ENCODE measurements at places on chromosomes 7 and 10. TPM values are rescaled to one million over a fixed set of nuclear protein-coding genes. Genes with fewer than 3 reads are reported as not detected.

DNA sequence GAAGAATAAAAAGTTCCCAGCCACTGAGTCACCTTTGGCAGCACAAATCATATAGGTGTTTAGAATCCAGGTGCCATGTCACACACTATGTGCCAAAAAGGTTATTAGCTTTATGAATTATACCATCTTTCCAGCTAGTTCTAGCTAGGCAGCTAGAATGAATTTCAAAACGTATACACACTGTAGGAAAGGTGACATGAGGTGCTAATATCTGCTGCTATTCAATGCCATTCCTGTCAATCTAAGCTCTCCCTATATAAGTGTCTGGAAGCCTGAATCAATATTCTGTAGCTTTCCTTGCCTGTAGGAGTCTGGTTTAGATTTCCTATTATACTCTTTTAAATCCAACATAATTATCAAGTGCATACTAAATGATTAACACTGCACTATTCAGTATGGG is 868.6 kb downstream of the GATA3 start:
- H3K27me3 ChIP-seq: no peaks in the 10 kb centered on the region
- no peak for DNase-seq
- H3K36me3 ChIP-seq: no peaks in the 10 kb centered on the region
- no peak overlapping the region for H3K4me3 ChIP-seq

DNA sequence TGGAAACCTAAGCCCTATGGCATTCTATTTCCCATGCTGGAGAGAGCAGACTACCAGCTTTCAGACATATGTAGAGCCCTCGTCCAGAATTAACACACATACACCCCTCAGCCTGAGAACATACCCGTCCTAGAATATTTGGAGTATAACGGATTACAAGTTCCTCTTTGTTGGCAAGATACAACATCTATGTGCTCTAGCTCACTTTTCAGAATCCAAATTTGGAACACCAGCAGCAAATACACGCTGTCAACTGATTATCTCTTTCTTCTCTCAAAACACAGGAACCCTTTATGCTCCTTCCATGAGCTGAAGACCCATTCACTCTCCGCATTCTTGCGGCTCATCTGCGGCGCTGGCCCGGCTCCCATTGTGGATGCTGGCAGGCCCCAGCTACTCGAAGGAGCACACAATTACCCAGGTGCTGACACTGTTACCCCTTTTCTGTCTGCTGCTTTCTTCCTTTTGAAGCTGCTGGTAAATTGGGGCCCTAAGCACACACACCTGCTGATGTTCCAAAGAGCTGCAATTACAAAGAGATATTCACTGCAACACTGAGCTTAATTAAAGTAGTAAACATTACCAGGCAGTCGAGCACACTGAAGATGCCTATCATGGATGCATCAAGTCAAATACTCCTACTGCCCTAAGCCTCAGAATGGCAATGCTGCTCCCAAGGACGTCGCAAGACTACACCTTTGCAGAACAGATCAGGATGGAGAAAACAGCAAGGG is 70.0 kb downstream of the VOPP1 start:
- DNase-seq: no peak
- no peak overlapping the region for H3K4me3 ChIP-seq
- H3K36me3 ChIP-seq: no peaks in the 10 kb centered on the region
- no peaks in the 10 kb centered on the region for H3K27me3 ChIP-seq
- H3K27ac ChIP-seq: no peak overlapping the region
- H3K4me1 ChIP-seq: no peaks in the 10 kb centered on the region

Gene POU6F2
- total RNA-seq: not detected

Gene SEMA3A
- total RNA-seq: 18.0 TPM

DNA sequence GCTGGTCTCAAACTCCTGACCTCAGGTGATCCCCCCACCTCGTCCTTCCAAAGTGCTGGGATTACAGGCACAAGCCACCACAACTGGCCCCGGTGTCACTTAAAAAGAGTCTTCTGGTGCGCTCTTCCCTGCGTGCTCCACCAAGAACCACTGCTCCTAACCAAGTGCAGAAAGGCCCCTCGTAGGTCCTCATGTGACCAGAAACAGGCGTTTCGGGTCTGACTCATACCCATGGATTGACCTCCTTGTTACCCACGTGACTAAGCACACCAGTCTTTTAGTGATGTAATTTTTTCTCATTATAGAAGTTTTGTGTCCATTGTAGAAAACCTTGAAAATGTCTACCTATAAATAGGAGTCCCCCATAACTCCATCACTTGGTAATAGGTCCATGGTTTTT is 13.9 kb downstream of the FKBP6 start:
- H3K4me1 ChIP-seq: no peaks in the 10 kb centered on the region
- H3K27me3 ChIP-seq: no peaks in the 10 kb centered on the region

GRCh38 chr10:14820010-14820774 is 17.6 kb downstream of the CDNF start:
- no peak for DNase-seq
- H3K27ac ChIP-seq: no peak overlapping the region
- no peaks in the 10 kb centered on the region for H3K36me3 ChIP-seq
- H3K4me3 ChIP-seq: no peak overlapping the region
- no peaks in the 10 kb centered on the region for H3K27me3 ChIP-seq
- H3K4me1 ChIP-seq: peaks cover 38% of the 10 kb centered on the region

Gene WNT2
- 0.13 TPM for total RNA-seq

DNA sequence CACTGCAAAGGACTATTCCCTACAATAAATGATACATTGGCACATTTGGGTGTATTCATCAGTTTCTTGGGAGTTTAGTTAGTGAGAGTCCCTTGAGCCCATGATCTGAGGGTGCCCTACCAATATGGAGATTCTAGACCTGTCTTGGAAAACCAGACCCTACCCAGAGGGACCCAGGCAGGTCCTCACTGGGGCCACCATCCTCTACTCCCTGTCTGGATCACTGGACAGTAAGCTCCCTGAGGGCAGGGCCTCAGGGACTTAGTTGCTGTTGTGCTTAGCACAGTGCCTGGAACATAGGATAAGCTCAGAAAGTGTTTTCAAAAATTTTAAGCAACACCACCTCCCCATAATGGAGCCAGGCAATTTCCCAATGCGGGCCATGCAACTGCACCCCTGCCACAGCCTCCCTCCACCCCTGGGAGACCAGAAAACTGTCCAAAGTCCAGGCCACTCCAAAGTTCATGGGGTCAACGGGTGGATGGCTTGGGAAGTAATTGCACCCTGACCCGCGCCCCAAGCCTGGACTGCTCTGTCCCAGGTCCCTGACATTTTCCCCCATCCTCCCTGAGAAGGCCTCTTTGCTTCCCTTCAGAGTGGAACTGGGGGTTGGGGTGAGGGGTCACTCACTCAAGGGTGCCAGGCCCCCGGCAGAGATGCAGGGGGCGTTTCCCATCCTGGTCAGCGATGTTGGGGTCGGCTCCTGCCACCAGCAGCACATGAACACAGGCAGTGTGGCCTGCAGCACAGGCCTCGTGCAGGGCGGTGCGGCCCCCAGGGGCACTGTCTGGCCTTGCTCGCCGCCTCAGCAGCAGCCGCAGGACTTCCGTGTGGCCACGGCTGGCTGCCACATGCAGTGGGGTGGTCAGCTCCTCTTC is 1.0 kb downstream of the ASB10 start:
- H3K4me1 ChIP-seq: no peaks in the 10 kb centered on the region
- H3K36me3 ChIP-seq: no peaks in the 10 kb centered on the region
- no peak overlapping the region for H3K4me3 ChIP-seq
- H3K27ac ChIP-seq: no peak overlapping the region
- DNase-seq: no peak

Gene PRF1
- 2.7 TPM for total RNA-seq

- no peaks in the 10 kb centered on the region for H3K4me1 ChIP-seq
- H3K36me3 ChIP-seq: no peaks in the 10 kb centered on the region
- DNase-seq: no peak
These were observed 669.4 kb downstream of the NRG3 start for GRCh38 chr10:82544377-82544776.

DNA sequence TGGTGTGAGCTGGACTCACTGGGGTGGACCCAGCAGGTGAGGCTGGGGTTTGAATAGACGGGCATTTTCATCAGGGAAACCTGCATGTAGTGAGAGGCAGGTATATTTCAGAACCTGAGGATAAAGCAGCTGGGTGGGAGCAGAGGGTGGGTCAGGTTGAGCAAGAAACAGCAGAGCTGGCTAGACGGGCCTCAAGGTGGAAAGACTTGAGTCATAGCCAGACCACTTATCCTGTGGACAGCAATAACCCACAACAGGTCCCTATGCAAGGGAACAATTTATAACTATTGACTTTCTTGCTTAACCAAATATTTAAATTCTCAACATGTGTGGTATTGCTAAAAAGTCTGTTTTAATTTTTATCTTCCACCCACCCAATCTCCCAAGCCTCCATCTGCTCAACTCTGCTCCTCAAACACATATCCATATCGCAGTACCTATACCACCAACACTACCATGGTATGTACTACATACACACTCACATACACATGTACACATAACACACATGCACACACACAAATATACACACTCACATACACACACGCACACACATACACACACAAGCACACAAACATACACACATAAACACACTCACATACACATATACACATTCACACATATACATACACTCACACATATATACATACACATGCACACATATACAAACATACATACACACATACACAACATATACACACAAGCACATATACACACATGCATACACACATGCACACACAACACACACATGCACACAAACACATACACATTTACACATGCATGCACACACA is 129.0 kb upstream of the C7orf33 start:
- H3K36me3 ChIP-seq: no peaks in the 10 kb centered on the region
- no peak for DNase-seq
- H3K4me3 ChIP-seq: no peak overlapping the region
- no peak overlapping the region for H3K27ac ChIP-seq
- H3K27me3 ChIP-seq: no peaks in the 10 kb centered on the region

- H3K27ac ChIP-seq: no peak overlapping the region
- DNase-seq: no peak
- no peaks in the 10 kb centered on the region for H3K27me3 ChIP-seq
These were observed 4.4 kb downstream of the SCART1 start for GRCh38 chr10:133458021-133458709.

- H3K27ac ChIP-seq: no peak overlapping the region
- no peak overlapping the region for H3K4me3 ChIP-seq
- H3K4me1 ChIP-seq: no peaks in the 10 kb centered on the region
These were observed 153.7 kb downstream of the PLXNA4 start for GRCh38 chr7:132422502-132423111.

Gene WEE2
- not detected for total RNA-seq

DNA sequence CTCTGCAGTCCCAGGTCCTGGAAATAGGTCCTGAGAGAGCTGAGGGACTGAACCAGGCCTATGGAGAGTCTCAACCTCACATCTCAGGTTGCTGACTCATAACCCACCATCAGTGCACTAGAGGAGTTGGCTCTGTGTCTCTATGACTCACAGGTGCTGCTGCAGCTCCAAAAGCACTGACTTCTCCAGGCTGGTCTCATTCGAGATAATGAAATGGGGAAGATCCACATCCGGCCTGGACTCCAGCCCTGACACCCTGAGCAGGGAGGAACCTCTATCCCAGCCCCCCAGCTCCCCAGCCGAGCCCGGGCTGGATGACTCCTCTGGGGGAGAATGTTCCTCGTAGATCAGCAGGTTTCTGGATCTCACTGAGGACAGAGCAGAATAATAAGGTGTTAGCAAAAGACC is 35.5 kb upstream of the DGKI start:
- no peaks in the 10 kb centered on the region for H3K27me3 ChIP-seq
- H3K4me3 ChIP-seq: no peak overlapping the region
- peaks cover 48% of the 10 kb centered on the region for H3K36me3 ChIP-seq
- H3K4me1 ChIP-seq: peaks cover 40% of the 10 kb centered on the region
- no peak overlapping the region for H3K27ac ChIP-seq

Gene PPP1R17
- total RNA-seq: not detected

Gene ADAM12
- total RNA-seq: 0.33 TPM

DNA sequence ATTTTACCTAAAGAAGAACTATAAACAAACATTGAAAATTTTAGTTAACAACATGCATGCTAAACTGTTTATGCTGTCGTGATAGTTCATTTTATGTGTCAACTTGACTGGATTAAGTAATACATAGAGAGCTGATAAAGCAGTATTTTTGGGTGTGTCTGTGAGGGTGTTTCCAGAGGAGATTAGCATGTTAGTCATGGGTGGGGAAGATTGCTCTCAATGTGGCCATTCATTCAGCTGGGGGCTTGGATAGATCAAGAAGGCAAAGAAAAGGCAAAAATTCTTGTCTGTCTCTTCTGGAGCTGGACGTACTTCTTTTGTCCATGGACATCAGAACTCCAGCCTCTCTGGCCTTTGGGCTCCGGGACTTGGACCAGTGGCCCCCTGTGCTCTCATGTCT is 172.9 kb upstream of the SEMA3E start:
- H3K27ac ChIP-seq: no peak overlapping the region
- no peaks in the 10 kb centered on the region for H3K36me3 ChIP-seq
- H3K4me1 ChIP-seq: no peaks in the 10 kb centered on the region
- H3K27me3 ChIP-seq: no peaks in the 10 kb centered on the region
- no peak for DNase-seq

DNA sequence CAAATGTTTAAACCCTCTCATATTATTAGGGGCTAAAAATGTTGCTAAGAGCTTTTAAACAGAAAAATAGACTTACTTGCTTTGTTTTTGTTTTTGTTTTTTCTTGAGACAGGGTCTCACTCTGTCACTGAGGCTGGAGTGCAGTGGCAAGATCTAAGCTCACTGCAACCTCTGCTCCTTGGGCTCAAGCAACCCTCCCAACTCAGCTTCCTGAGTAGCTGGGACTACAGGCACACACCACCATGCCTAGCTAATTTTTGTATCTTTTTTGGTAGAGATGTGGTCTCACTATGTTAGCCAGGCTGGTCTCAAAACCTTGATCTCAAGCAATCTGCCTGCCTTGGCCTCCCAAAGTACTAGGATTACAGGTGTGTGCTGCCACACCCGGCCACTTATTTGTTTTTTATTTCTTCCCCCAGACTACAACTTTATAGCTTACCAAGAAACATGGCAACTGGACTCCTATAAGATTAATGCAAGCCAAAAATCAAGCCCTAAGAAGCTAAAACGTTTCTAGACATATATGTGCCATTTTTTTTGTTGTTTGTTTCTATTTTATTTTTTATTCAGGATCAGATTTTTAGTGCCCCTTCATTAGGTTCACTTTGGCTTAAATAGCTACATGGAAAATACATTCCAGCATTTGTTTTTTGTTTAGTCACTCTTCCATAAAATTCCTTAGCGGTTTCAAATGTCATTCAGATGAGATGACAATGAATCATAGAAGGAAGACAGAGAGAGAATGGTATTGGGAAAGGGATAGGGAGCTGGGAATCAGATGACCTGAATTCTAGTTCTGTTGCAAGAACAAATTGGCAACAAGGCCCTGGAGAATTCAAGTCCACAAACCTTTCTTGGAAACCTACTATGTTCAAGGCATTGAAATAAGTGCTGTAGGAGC is 163.4 kb upstream of the MKLN1 start:
- no peaks in the 10 kb centered on the region for H3K27me3 ChIP-seq
- H3K4me1 ChIP-seq: no peaks in the 10 kb centered on the region
- H3K27ac ChIP-seq: no peak overlapping the region
- H3K36me3 ChIP-seq: no peaks in the 10 kb centered on the region

Measured in thyroid gland (tissue), 4 donors.